ENCODE measurements at places on chromosomes 5 and 9. TPM values are rescaled to one million over a fixed set of nuclear protein-coding genes. Genes with fewer than 3 reads are reported as not detected.

SLC6A3 gene
- not detected for total RNA-seq

CCDC183 gene
- total RNA-seq, result not detected

BTNL9 gene
- not detected for total RNA-seq

SLC34A1 gene
- not detected for total RNA-seq

STPG3 gene
- total RNA-seq, result not detected

KLHL9 gene
- total RNA-seq, result 46.4 TPM

RORB gene
- total RNA-seq, result under 0.01 TPM

CDX1 gene
- 0.18 TPM for total RNA-seq

FBP2 gene
- not detected for total RNA-seq

MARCOL gene
- not detected for total RNA-seq

C9orf152 gene
- total RNA-seq, result not detected

CTNND2 gene
- not detected for total RNA-seq

TTC16 gene
- not detected for total RNA-seq

SPEF2 gene
- 2.3 TPM for total RNA-seq

TAS2R1 gene
- not detected for total RNA-seq

HMMR gene
- total RNA-seq, result 24.6 TPM

SPINK13 gene
- not detected for total RNA-seq

NPR2 gene
- 5.2 TPM for total RNA-seq

PTGES gene
- total RNA-seq, result 2.8 TPM

GARNL3 gene
- total RNA-seq, result 5.0 TPM

PCDHA13 gene
- not detected for total RNA-seq

SOHLH1 gene
- not detected for total RNA-seq

CBY3 gene
- 0.18 TPM for total RNA-seq

C5orf58 gene
- not detected for total RNA-seq

RNF183 gene
- not detected for total RNA-seq
